SK-N-SH (cell line): ENCODE measurements at places on chromosomes 6 and 20.

DNA sequence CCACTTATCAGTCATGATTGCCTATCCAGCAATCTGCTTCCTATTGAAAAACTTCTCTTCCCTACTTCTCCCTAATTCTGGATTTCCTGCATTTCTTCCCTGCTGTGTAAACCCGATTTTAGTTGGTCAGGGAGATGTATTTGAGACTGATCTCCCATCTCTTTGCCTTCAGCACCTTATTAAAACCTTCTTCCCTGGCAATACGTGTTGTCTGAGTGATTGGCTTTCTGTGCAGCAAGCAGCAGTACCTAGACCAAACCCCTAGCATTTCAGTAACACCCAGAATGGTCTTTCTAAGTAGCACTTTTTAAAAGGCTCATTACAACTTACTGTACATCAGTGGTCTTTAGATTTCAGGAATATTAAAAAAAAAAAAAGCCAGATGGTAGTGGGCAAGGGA, 99.1 kb upstream of the PDE10A start:
- no peak for DNase-seq

GRCh38 chr6:106181664-106182418, 95.7 kb downstream of the PRDM1 start:
- DNase-seq: no peak

GRCh38 chr6:50922579-50923525, 104.2 kb downstream of the TFAP2B start:
- DNase-seq: no peak

DNA sequence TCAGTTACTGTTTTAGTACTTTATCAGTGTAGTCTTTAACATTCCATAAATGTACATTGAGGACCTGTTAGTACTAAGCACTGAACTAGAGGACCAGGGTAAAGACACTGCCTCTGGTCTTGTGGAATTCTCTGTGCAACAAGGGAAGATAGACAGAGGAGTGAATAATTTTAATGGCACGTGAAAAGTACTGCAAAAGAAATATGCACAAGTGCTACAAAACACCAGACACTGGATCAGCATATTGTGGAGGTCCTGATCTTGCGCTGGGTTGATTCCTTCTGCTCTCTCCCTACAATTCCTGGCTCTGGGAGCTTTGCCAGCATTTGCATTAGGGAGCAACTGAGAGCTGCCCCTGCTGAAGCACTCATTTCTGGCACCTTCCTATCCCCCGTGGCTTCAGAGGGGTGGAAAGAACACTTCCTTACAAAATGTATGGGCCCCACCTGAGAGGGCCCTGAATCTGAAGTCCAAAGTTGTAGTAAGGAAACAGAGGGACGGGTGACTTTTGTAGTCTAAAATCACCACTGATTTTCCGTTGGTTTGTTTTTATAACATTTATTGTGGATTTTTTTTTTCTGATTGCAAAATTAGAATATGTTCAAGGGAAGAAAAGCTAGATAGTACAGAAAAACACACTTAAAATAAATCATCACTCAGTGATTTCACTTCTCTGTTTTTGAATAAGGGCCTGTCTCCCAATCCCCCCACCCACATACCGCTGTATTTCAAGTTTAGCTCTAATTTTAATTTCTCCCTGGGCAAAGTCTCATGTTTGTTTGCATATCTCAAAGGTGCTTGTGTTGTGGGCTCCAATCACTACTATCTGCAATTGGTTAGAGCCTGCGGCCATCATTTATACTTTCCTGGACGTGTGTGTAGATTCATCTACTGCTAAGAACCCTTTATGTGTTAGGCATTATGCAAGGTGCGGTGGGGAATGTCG, 4.9 kb downstream of the PKIG start:
- DNase-seq: no peak

GRCh38 chr6:24738741-24739140, 19.8 kb upstream of the C6orf62 start:
- no peak for DNase-seq

- DNase-seq: no peak
These were observed 62.6 kb upstream of the FAM83B start for GRCh38 chr6:54784011-54784410.

GRCh38 chr20:24836041-24836533, 113.0 kb upstream of the CST7 start:
- DNase-seq: no peak

DNA sequence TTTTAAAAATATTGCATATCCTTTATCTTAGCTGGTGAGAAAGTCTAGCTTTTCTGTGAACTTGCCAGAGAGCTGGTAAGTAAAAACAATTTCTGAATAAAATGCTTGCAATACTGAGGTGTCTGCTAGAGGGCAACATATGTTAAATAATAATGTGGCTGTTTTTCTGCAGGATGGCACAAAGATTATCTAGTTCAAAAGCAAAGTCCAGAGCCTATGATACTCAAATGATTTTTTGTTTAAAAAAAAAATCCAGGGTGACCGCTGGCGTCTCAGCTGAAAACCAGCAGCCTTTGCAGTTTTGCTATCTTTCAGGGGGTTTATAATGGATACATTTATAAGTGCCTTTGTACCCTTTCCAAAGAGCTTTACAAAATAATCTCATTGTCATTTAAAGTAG, 194.9 kb downstream of the PHACTR1 start:
- peak; percentile 46 for DNase-seq

DNA sequence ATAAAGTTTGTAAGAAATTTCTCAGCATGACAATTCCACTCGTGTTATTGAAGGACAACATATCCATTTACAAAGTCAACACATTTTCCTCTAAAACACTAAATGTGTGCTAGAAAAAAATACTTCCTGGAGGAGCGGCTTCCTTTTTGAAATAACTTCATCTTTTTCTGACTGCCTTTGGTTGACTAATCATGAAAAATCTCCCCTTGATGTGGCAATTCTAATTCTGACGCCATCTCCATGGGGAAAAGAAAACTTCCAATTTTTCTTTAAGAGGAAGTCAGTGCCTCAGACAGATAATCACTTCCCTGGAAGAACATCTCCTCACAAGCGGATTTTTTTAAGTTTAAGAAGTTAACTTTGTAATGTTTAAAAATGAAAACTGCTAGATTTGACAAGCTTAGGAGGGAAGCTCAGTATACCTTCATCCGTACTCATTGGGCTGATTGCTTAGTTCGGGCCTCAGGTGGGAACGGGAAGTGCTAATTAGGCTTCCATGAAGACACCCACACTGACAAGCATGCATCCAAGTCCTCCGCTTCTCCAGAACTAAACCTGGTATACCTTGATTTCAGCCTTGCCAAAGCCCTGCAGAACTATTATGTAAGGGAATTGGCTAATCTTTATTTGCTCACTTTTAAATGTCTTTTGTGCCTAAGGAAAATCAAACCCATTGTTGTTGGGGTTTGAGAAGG, 35.1 kb upstream of the DUSP22 start:
- no peak for DNase-seq
